ENCODE measurements at places on chromosomes 2 and 18. TPM values are rescaled to one million over a fixed set of nuclear protein-coding genes. Genes with fewer than 3 reads are reported as not detected.

SKA1 gene
- 4.7 TPM for total RNA-seq

CHRNG gene
- total RNA-seq = not detected

UBXN2A gene
- total RNA-seq = 14.9 TPM

WNT10A gene
- not detected for total RNA-seq

- DNase-seq = no peak
Observed at GRCh38 chr18:50307400-50307737, 19.9 kb upstream of the CXXC1 start.

GRCh38 chr2:145909175-145909755 lies 1389.3 kb upstream of the ZEB2 start:
- no peak for DNase-seq

DNA sequence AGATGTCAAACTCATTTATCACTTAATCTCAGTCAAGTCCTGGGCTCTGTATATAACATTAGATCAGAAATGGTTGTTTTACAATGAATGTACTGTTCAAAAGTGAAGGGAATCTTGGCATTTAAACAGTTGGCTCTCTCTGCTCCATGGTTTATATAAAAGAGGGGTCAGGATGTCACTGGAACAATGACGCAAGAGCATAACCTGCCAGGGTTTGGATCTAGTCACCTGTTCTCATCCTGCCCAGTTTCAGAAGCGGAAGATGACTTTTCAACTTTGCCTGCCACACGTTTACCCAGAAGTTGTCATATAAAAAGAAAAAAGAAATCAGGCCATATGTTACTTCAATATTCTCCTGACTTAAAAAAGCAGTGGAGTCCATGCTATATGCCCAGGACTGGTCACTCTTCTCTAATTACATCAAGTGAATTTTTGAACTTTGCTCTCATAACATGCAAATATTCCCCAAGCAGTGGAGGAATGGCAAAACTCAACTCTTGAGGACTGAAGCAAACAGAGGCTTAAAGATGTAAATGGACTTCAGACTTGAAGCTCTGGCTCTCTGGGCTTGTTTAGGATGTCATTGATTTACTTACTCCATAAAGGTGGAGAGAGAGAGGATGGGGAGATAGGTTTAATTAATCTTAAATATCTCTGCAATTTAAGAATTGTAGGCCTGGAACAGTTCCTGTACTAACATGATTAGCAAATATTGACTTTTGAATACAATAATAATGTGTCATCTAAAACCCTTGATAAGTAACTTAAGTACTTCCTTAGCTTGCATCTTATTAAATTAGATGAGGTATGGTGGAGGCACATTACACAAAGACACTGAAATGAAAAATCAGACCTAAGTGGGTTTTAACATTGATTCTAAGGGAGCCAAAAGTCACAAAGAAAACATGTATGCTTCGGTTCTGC lies 58.3 kb downstream of the ETAA1 start:
- DNase-seq = no peak

GRCh38 chr2:216807857-216808272 lies 52.0 kb downstream of the TNP1 start:
- no peak for DNase-seq

DNA sequence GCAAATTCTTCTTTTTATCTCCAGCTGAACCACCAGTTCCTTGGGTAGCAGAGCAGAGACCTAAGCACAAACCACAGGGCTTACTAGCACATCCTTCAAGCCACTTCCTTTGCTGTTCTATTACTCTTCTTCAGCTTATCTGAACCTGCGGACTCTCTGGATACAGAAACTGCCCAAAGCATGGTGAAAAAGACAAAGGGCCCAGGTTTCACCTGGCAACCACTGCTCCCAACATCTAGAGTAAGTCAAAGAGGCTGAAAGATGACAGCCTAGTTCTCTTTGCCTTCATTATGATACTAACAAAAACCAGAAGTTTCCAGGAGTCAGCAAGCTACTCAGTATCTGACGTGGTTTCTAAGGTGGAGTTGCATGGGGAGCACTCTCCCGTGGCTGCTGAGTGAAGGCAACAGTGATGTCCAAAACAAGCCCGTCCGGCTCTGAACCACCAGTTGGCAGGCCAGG lies 43.4 kb downstream of the KANSL3 start:
- no peak for DNase-seq

DNA sequence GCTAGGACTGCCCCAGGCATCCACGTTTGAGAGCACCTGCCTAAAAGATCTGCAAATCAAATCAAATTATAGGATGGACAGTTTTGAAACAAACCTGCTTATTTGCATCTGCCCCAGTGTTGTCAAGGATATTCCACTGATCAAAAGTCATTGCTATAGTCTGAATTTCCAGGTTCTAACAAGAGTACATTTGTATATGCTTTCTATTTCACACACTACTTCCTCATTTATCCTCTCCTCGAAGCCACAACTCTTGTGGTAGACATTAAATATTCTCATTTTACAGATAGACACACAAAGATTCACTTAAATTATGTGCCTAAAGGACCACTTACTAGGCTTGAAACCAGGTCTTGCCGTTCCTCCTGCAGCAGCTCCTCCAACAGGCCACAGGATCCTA lies 11.9 kb upstream of the TET3 start:
- no peak for DNase-seq
